HCEC 1CT (cell line): ENCODE measurements at places on chromosomes 12 and 14.

- peak; percentile 10 for DNase-seq
Measured at GRCh38 chr14:61502459-61503093, 181.2 kb downstream of the PRKCH start.

- DNase-seq, result peak; percentile 24
Measured at GRCh38 chr14:80850197-80850814, 91.2 kb downstream of the CEP128 start.

DNA sequence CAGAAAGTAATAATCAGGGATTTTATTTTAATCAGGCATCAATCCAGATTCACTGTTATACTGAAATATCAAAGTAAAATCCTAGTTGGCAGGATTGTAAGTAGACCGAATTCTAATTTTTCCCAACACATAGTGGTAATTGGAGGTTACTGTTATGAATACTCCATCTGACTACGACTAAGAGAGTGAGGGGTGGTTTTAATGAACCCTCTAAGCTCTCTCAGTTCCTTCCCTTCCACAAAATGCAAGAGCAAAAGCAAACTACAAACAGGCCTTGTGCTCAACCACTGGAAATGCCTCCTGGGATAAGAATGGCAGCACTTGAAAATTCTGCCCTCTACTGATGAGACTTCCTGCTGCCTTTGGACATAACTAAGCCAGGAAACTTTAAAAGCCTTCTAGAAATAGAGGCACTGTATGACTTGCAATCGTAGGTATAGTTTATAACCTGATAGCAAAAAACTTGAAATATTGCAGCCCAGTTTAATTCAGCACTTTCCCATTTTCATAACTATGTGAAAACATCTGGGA is 184.8 kb downstream of the SLC16A7 start:
- peak; percentile 54 for DNase-seq

DNA sequence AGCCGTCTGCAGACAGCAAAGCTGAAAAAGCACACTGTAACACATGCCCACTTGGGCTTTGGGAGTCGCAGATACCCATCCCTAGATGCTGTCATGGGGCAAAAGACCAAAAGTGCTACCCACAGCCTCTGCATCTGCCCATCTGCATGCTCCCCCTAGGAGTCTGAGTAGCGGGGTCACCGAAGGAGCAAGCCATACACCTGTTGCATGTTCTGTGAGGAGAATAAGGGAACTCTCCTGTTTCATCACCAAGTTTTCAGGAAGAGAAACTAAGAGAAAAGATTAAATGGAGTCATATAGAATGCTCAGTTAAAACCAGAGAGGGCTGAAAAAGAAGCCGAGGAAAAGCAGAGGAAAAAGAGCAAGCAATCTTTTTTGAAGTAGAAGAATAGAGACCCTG is 13.7 kb upstream of the ST8SIA1 start:
- no peak for DNase-seq

- DNase-seq, result peak; percentile 67
Measured at GRCh38 chr12:20368114-20368650, at the start of gene PDE3A. Gene PDE3A (plus strand): TSS chr12:20368537. CDS start chr12:20369285, 748 bp downstream.

GRCh38 chr14:76793324-76793723 is 19.4 kb downstream of the ANGEL1 start:
- no peak for DNase-seq
